Fibroblast of gingiva (primary cell): ENCODE measurements at places on chromosomes 16 and 17.

GRCh38 chr16:68134644-68135043 is 49.5 kb downstream of the NFATC3 start:
- no peak for DNase-seq

- no peak for DNase-seq
Observed at GRCh38 chr17:42023524-42024349, 3.8 kb downstream of the NKIRAS2 start.

- DNase-seq = no peak
Observed at GRCh38 chr16:14669776-14670175, 24.3 kb downstream of the PLA2G10 start.

DNA sequence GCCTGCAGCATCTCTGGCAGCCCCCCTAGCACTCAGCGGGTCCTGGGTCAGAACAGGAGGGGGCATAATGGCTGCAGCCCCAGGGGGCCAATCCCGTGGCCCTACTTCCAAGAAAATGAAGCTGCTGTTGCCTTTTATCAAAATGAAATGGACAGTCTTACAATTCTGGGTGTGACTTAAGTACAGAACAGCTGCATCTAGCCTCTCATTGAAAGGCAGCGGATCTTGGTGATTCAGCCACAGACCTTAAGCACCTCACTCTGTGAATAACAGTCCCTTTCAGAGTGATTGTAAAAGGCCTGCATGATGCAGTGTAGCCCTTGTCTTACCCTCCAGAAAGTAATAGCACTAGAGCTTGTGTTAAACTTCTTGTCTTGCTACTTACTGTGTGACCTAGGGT is 11.5 kb upstream of the UMOD start:
- no peak for DNase-seq

- no peak for DNase-seq
Observed at GRCh38 chr17:14733376-14733775, 432.5 kb downstream of the HS3ST3B1 start.

DNA sequence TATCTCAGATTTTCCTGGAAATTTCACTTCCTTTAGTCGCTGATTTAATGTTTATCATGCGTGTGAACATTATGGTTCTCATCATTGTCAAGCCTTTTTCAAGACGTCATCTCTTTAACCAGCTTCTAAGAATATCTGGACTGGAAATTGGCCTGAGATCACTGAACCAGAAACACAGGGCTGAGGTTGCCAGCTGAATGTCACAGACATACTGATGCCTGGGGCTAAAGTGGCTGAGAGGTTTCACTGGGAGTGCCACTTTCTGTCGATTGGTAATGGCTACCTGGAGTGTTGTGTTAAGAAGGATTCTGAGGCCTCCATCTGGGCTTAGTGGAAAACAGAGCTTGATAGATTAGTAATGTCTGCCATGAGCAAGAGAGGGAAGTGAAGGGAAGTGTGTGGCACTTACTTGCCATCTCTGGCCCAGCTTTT is 54.2 kb downstream of the CRISPLD2 start:
- no peak for DNase-seq

- peak; percentile 63 for DNase-seq
Observed at GRCh38 chr17:64653325-64653984, 8.7 kb downstream of the SMURF2 start.

DNA sequence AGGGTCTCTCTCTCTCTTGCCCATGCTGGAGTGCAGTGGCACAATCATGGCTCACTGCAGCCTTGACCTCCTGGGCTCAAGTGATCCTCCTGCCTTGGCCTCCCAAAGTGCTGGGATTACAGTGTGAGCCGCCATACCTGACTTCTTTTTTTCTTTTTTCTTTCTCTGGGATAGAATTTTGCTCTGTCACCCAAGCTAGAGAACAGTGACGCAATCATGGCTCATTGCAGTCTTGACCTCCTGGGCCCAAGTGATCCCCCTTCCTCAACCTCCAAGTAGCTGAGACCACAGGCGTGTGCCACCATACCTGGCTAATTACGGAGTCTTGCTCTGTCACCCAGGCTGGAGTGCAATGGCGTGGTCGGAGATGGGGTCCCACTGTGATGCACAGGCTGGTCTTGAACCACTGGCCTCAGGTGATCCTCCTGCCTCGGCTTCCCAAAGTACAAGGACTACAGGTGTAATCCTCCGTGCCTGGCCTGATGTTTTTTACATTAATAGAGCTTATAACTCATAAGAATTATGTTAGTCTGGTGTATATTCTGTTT is 76.5 kb downstream of the BCAS3 start:
- DNase-seq = no peak

GRCh38 chr16:11561454-11561805 is 25.3 kb downstream of the LITAF start:
- no peak for DNase-seq

DNA sequence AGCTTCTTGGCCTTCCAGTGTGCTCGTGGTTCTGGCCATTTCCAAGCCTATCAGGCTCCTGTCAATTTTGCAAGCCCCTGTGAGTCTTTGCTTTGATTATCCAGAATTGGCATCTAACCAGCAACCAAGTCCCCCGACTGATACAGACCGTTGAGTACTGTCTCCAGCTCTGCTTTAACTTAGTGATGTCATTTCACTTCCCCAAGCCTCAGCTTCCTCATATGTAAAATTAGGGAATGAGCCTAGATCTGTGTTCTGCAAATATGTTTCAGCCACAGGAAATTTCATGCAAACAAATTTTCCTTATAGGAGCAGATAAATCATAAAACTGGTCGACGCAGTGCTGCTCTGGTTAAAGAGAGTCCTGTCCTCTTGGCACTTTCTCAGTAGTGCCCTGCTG is 60.1 kb upstream of the WSB1 start:
- no peak for DNase-seq

- no peak for DNase-seq
Observed at GRCh38 chr17:15334266-15334665, 7.1 kb downstream of the TEKT3 start.

DNA sequence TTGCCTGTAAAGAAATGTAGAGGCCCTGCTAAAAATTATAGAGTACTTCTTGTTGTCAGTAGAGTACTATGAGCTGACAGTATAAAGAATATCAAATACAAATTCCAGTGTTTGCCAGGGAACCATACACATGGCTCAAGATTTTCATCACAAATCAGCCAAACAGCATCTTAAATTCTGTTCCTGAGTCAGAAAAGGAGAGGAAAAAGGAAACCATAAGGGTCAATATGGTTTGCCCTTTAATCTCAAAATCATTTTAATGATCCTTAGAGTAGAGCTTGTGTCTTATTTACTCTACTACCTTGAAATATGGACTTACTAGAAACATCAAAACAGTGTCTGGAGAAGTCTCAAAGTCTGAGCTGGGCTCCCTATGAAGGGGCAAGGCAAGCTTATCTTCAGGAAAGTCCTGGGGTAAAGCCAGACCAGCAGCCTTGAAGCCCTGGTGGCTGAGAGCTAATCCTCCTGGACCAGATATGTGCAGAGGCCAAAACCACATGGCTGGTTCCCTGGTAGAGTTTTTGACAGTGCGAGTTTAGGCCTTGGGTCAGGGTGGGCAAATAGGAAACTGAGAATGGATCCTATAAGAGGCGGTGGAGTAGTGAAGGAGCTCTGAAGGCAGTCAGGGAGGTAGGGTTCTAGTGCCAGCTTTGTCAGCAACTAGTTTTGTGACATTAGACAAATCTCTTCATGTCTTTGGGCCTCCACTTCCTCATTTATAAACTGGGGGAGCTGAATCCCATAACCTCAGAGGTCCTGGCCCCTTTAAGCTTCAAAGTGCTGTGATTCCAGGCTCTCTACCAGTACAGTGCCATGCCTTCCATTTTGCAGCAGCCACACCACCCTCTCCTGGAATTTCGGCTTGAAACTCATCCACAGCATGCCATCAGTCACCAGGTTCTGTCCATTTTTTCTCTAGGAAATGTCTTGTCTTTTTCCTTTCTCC is 38.9 kb downstream of the MRTFB start:
- no peak for DNase-seq

DNA sequence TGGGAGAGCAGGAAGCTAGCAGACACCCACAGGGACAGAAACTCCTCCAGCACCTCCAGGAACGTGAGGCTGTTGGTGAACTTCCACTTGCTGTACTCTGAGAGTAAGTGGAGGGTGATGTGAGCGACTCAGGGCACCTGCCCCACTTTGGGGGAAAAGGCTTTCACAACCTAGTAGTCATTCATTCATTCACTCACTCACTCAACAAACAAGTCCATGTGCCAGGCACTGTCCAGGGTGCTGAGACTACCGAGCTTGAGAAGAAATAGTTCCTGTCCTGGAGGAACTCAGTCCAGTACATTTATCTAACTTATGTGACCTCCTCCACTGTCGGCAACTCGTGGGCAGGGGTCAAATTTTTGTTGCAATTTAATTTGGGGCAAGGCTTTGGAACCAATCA is 26.6 kb downstream of the LGALS9 start:
- DNase-seq = no peak

GRCh38 chr17:40485851-40486521 is 15.4 kb downstream of the TNS4 start:
- DNase-seq = peak; percentile 99

GRCh38 chr17:78000341-78000740 is 41.8 kb downstream of the TNRC6C start:
- peak; percentile 6 for DNase-seq

DNA sequence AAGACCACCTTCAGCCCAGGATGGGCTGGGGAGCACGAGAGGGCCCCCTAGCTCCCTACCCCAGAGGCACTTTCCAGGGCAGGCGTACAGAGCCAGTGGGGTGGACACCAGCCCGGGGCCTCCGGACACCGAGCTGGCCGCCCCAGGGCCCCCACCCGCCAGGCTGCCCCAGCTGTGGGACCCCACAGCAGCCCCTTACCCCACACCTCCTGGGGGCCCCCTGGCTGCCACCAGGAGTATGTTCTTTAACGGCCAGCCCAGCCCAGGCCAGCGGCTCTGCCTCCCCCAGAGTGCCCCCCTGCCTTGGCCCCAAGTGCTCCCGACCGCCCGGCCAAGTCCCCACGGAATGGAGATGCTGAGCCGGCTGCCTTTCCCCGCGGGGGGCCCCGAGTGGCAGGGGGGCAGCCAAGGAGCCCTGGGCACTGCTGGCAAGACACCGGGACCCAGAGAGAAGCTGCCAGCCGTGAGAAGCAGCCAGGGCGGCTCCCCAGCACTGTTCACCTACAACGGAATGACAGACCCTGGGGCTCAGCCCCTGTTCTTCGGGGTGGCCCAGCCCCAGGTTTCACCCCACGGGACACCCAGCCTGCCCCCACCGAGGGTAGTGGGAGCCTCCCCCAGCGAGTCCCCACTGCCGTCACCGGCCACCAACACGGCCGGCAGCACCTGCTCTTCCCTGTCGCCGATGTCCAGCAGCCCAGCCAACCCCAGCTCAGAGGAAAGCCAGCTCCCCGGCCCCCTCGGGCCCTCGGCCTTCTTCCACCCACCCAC is 24.3 kb upstream of the ZFPM1 start:
- no peak for DNase-seq

DNA sequence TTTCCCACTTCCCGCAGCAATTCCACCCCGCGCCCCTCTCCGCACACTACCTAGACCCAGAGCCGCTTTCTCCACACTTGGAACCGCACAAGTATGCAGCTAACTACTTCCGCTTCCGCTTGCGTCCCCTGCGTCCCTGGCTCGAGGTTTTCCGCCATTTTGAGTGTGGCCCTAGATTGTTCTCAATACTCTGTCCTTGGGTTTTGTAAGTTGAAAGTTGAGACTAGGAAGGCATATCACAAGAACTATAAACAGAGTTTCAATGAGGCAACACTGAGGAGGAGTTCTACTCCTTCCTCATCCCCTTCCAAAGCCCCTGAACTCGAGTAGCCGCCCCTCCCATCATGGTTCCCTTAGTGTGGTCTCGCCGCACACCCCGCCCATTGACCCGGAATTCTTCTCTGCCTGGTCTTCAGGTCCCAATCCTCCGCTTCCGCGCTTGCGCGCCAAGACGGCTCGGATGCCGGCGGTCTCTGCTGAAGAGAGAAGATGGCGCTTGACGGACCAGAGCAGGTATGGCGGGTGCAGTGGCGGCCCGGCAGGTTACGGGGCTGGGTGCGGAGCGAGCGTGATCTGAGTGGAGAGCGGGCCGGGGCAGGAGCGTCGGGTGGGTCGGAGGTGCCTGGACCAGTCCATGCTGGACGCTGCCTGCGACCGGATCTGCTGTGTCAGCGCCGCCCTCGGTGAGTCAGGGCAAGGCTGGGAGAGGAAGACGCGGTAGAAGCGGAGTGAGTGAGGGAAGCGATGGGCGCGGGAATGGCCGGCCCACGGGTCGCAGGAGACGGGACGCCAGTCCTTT is at the start of the genes FTSJ3 and PSMC5:
FTSJ3 (minus strand) TSS at position 662 of the 799 bp plus-strand sequence. CDS start 761 bp downstream, outside the sequence.
PSMC5 (plus strand) TSS at position 430 of the 799 bp plus-strand sequence; CDS start at position 490, 60 bp downstream.
- peak; percentile 93 for DNase-seq

- DNase-seq = no peak
Observed at GRCh38 chr17:48587276-48588073, 2.6 kb downstream of the HOXB3 start.

DNA sequence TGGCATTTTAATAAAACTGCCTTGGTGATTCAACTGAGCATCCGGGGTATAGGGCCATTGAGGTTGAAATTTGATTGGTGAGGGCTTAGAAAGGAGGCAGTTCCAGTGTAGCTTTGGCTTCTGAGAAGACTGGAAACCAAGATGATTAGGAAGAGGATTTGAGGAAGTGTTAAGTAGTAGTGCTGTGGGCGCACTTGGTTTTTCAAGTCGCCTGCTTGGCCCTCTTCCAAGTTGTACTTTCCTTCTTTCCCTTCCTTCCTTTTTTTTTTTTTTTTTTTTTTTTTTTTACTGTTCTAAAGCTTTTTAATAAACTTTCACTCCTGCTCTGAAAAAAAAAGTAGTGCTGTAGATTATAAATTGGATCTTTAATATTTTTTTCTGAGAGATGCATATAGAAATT is 320.5 kb downstream of the UTP18 start:
- DNase-seq = no peak

DNA sequence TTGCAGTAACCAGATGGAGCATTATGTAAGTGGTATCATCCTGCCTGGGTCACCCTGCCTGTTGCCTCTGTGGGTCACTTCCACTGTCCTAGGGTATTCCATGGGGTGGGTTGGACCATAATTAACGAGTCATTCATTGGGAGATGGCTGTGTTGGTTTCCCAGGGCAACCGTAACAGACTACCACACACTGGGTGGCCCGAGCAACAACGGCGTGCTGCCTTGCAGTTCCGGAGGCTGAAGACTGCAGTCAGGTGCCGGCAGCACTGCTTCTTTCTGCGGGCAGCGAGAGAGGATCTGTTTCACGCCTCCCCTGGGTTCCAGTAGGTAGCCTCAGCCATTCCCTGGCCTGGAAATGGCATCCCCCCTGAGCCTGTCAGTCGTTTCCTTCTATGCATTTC is 28.9 kb upstream of the CMIP start:
- DNase-seq = no peak

DNA sequence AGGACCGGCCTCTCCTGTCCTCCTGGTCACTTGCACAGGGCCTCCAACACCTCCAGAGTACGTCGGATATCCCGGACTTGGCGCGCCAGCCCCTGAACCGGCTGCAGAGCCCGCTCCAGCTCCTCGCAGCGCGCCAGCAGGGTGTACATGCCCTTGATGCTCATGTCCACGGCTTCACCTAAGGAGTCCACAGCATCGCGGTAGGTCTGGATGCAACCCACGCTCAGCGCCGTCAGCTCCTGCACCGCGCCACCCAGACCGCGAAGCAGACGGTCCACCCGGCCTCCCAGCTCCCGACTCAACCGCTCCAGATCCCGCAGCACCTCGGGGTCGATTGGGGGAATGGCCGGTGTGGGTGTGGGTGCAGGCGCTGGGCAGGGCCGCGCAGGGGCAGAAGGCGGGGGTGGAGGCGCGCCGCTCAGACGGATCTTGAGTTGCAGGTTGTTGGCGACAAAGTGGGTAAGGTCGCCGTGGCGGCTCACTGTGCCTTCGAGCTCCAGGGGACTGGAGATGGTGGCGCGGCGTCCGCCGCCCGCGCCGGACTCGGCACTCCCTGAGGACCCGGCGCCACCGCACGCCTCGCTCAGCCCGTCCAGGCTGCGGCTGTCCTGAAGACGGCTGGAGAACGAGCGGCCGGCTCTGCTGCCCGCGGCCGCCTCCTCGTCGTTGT is 804 bp downstream of the BORCS6 start:
- DNase-seq = no peak
